ENCODE measurements at places on chromosomes 7 and 10.
A peak's percentile ranks its signal among the peaks of the same experiment; 100 is the strongest.

- DNase-seq: no peak
These were observed 300.4 kb upstream of the NFE2L3 start for GRCh38 chr7:25851332-25852210.

DNA sequence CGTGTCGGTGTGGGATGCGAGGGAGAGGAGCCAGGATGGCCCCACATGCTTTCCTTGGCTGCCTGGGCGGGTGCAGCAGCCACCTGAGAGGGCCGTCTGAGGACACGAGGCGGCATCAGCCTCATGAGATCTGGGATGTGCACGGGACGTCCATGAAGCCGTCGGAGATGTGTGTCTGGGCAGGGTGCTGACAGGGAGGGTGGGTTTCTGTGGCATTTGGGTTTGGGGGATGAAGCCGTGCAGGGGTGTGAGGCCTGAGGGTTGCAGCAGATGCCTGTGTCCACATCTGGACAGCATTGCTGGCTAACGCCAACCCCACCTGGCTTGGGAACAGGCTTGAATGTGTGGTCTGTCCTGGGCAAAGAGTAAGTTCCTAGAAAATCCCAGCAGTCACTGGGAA, 179.5 kb downstream of the DNAJB6 start:
- DNase-seq: no peak

- peak; percentile 38 for DNase-seq
These were observed 40.7 kb downstream of the ATE1 start for GRCh38 chr10:121886997-121887622.

DNA sequence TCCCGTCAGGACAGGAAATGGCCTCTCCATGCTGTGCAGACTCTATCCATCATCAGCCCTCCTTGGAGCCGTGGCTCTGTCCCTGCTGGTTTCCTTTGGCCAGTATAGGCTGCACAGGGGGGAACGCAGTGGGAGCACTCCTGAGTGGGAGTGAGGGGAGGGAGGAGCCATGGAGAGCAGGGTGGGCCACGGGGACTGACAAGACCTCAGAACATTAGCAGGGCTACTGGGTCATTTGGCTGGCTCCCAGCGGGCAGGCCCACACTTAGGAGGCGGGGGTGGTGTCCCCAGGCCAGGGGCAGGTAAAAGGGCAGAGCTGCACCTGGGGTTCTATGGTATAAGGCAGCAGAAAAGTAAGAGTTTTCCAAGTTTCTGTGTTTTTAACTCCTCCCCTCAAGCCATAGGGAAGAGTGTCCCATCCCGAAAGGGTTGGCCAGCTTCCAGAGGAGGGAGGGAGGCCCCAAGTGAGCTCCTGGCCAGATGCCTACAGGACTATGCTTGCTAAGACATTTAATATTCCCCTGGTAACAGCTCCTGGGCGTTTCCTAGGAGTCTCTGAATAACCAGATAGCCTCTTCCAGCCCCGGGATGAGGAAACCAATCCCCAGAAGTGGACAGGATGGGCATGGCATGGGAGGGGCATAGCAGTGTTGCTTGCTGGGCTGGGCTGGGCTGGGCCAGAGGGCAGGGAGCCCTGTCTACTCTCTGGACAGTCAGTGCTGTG, 5.5 kb upstream of the OPN4 start:
- peak; percentile 75 for DNase-seq

DNA sequence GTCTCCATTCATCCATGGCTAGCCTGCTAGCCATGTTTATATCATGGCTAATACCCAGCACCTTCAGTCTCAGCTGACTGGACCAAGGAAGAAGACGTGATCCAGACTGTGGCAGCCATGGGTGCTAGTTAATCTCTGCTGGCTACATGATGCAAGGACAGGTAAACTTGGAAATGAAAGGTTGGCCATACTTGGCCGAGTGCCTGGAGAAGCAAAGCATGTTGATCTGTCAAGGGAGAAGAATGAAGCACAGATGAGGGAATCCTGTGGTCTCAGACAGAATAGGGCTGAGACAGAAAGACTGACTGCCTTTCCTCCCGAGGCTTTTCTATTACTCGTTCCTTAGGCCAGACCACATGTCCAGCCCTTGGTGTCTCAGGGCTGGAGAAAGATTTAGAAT, 41.1 kb downstream of the CPVL start:
- DNase-seq: no peak

GRCh38 chr10:97060441-97061084, 125.2 kb downstream of the SLIT1 start:
- no peak for DNase-seq

DNA sequence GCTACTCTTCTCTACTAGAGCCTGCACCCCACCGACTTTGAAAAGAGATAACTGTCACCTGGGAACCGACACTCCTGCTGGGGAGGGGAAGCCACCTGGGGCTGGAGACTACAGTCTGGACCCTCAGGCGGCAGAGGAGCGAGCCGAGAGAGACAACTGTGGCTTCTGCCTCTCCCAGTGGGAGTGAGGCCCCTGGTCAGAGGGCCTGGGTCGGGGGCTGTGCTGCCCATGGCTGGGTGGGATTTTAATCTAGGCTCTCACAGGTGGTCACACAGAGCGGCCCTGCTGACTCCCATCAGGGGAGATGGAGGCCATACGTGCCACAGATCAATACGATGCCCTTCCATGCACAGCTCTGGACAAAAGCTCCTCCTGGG, 372.1 kb downstream of the DNAJB6 start:
- no peak for DNase-seq

DNA sequence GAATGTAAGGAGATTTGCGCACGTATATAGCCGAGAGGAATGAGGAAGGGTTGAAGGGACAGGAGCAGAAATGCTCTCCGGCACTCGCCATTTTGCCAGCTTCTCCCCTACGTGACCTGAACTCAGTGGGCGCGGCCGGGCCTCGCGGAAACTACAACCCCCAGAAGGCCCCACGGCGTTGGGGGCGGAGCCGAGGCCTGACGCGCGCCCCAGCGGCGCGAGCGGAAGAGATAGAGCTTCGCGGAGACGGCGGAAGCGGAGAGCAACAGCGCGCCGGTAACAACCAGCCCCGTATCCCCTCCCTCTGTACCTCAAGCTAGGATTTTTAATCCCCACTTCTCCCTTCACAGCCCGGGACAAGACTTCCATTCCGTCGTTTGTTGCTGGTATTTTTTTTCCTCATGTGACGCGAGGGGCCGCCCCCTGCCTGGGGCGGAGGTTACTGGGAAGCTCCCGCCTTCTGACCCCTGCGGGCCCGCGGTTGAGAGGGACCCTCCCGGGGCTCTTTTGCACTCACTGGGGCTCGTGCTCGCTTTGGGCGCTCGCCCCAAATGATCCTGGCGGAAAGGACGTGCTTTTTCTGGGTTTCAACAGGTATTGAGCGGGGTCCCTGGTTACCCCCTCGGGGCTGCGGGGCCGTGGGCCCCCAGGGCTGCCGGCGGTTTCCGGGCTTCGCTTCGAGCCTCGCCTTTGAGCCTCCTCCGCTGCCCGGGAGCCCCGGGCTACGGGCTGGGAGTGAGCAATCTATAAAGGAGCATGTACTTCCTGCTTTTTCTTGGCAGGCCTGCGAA, at the start of gene R3HCC1L:
TSS of gene R3HCC1L (plus strand) at position 227 of the 791 bp plus-strand sequence. CDS start 73,458 bp downstream, outside the sequence.
- DNase-seq: peak; percentile 75

DNA sequence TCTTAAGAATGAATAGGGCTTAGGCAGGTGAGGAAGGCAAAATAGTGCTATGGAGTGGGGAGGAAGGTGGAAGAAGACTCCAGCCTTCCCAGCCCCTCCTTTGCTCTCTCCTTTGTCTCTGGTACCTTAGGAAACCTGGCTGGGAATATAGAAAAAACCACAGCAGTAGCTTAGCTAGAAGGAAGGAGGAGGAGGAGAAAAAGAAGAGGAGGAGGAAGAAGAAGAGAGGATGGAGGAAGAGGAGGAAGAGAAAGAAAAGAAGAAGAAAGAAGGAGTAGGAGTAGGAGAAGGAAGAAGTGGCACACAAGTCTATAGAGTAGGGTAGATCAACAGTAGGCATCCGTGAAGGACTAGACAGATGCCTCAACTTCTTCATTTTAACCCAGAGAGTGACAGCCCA, 36.5 kb upstream of the FAM180A start:
- DNase-seq: no peak

DNA sequence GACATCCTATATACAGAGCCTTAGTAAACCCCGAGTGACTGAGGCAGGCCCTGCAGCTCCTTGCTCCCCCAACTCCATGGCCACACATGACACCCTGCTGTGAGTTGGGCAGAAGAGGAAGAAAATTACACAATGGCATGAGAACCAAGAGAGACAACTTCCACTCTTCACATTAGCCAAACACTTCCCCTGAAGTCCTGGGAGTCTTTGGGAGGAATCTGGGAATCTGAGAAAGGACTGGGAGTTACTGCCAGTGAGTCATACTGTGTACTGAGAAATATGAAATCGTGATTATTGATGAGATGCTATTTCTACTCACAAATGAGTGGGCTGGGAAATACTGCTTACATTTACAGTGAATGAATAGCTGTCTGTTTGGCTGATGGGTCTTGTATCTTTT, 116.6 kb downstream of the SPAG6 start:
- no peak for DNase-seq

DNA sequence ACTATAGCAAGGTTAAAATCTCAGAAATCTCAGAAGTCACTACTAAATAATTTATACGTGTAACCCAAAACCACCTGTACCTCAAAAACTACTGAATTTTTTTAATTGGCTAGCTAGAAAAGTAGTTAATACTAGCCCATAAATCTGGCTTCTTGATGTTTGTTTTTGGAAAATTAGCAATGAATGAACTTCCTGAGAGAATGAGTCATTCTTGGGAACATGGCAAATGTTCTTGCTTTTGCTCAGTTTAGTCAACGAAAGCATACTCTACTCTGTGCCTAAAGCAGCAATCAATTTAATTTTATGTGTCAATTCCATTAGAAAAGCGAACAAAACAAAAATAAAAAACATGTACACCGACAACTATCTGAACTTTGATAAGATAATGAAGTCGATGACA, 69.2 kb downstream of the SEMA3E start:
- no peak for DNase-seq

DNA sequence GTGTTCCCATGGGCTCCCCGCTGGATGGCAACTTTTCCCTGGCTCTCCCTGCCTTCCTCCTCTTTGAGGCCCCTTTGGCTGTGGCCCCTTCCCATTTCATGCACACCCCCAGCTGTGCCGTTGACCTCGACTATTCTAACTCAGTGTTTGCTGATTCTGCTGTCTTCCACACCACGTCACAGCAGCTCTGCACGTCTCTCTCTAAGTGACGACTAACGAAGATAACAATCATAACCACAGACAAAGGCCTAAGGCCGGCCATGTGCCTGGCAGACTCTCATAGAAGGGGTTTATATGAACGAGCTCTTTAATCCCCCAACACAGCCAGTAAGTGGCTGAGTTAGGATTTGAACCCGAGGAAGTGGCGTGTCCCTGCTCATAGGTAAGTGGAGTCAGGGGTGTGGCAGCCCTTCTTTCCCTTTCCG, 151.5 kb upstream of the SHH start:
- no peak for DNase-seq

All from GM04504 (cell line).